ENCODE measurements at places on chromosomes 12 and 14.
A peak's percentile ranks its signal among the peaks of the same experiment; 100 is the strongest.

- no peak for DNase-seq
These were observed 31.4 kb downstream of the P2RX4 start for GRCh38 chr12:121241156-121241970.

GRCh38 chr12:76883151-76883550 lies 4.3 kb upstream of the CSRP2 start:
- DNase-seq = no peak

DNA sequence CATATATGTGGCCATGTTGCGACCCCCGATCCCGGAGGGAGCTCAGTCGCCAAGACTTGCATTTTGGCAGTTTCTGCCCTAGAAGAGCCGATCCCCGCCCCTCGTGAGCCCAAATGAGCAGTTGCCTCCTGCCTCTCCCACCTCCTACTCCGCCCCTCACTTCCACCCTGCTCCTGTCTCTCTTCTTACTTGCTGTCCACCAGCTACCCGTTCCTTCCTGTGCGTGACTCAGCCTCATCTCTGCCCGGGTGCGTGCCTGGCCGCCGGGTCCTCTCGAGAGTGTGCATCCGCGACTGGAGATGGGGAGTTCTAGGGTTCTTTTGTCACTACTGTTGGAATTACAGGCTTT lies 585 bp downstream of the GPATCH2L start:
- peak; percentile 46 for DNase-seq

- DNase-seq = no peak
These were observed 141.9 kb downstream of the PIWIL1 start for GRCh38 chr12:130479401-130480125.

- no peak for DNase-seq
These were observed 166.7 kb upstream of the HIF1A start for GRCh38 chr14:61528591-61529021.

Data from stimulated activated CD4-positive, alpha-beta T cell treated with anti-CD3 and anti-CD28 coated beads, Interleukin-15, amount 100 ng/mL, for 1 hour (primary cell).